ENCODE measurements at places on chromosomes 13 and 19.

DNA sequence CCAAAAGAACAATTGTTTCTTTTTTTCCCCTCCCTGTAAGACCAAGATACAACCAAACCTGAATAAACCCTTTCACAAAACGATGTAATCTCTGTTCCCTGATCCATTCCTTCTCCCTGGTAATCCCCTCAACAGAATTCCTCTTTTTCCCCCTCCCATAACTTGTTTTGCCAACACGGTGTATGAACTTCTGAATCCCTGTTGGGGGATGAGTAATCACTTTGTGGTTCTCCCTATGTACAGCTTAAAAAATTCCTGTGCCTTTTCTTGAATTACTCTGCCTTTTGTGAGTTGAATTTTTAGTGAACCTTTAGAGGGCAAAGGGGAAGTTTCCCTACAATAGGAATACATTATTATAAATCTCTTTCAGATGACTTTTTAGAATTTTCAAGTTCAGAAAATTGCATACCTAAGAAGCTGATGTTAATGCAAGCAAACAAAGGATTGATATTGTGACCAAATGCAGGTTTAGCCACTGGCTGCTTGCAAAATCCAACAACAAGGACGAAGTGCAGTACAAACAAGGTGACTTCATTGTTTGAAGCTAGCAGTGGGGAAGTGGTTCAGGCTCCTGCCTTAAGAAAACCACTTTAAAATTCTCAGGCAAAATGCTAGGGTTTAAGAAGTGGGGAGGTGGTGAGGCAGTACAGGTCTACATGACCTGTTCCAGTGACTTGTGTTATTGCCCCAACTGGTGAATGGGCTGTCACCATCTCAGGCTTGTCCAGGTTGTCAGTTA, 15.0 kb upstream of the EPSTI1 start:
- DNase-seq, result no peak

DNA sequence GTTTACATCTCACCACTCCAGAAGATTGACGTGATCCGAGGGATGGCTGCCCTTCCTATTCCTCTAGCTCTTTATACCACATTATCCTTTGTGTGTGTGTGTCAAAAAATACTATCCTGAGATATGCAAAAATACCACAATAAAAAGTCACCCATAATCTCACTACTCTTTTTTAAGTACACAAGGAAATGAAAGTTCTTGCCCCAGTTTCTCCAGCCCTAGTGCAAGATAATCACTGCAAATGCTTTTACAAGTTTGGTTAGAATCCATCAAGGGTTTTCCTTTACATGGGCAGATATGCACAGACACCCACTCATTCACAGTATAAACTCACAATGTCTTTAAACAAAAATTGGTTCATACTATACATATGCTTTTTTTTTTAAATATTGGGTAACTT, 89.3 kb downstream of the DIAPH3 start:
- DNase-seq, result no peak

GRCh38 chr19:45070861-45071544, 5.3 kb downstream of the ZNF296 start:
- DNase-seq, result no peak

GRCh38 chr19:49808711-49809159, 4.4 kb downstream of the FUZ start:
- DNase-seq, result peak; percentile 31

DNA sequence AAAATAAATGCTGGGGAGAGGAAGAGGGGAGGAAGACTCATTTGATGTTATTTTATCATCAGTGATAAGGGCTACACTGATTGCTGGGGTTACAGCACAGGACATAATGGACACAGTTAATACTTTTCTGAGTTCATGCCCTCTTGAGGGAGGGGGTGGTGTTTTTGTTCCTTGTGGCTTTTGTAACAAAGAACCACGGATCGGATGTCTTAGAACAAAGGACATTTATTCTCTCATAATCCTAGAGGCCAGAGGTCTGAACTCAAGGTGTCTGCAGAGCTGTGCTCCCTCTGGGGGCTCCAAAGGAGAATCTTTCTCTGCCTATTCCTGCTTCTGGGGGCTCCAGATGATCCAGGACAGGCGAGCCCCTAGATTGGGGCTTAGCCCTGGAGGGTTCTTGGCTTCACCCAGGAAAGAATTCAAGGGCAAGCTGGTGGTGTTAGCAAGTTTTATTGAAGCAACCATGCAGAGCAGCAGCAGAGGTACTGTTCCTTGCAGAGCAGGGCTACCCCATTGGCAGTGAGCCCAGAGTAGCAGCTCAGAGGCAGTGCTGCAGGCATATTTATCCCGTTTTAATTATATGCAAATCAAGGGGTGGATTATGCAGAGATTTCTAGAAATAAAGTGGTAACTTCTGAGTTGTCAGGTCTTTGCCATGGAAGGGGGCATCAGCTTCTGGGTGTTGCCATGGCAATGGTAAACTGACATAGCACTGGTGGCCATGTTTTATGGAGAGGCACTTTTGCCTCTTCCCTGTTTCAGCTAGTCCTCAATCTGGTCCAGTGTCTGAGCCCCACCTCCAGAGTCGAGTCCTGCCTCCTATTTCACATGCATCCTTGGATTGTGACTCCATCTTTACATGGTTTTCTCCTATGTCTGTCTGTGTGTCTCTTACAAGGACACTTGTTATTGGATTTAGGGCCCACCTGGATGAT, 18.0 kb downstream of the VAV1 start:
- DNase-seq, result no peak

DNA sequence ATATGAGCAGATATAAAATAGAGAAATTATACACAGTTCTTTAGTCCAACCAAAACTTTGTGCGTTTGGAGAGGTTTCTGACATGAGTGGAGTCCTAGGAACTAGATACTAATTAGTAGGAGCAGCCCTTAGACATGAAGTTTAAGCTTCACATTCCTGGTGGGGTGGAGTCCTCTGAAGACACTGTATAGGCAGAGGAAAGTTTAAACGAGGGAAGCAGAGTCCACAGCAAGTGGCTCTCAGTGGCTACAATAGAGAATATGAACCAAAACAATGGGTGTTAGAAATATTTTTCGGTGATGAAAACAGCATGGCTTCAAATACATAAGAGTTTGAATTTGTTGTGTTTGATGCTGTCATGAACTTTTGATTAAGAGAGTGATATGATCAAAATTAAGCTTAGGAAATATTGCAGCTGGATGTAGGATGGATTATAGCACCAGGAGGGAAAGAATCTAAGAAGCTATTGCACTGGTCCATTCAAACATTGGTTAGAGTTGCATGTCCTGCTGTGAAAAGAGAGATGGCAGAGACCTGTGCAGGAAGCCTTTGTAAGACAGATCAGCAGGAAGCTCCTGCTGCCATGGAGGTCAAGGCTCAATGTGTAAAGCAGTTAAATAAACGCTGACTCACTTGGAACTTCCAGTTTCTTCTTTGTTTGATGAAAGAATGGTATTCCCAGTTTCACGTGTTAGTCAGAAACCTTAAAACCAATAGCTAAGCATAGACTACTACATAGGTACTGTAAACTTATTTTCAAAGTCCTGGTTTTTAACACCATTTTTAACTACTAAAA, 175.2 kb downstream of the TDRD3 start:
- no peak for DNase-seq

- no peak for DNase-seq
These were observed 10.8 kb upstream of the CCDC97 start for GRCh38 chr19:41299046-41299754.

GRCh38 chr19:13037161-13037560, 41.9 kb downstream of the NFIX start:
- no peak for DNase-seq

DNA sequence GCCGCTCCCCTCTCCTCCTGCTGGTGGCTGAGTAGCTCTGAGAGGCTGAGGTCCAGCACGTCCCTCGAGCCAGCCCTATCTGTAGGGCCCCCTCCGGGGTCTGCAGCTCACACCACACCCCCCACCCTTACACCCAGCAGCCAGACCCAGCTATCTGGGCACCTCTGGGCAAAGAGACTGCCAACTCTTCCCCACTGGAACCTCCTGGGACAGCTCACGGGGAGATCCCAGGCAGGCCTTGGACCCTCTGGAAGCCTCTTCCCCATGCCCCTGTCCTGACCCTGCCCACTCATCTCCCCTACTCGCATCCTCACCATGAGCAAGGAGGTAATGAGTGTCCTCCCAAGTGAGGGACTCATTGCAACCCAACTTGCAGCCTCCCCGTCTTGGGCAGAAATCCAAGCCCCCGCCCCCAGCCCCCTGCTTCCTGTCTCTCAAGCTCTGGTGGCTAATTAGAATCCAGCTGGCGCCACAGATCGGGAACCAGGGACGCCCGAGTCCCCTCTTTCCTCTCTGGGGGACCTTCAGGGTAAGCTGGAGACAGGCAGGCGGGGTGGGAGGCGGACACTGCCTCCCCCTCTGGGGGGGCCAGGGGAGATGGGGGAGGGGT, 22.1 kb downstream of the ADGRL1 start:
- no peak for DNase-seq

DNA sequence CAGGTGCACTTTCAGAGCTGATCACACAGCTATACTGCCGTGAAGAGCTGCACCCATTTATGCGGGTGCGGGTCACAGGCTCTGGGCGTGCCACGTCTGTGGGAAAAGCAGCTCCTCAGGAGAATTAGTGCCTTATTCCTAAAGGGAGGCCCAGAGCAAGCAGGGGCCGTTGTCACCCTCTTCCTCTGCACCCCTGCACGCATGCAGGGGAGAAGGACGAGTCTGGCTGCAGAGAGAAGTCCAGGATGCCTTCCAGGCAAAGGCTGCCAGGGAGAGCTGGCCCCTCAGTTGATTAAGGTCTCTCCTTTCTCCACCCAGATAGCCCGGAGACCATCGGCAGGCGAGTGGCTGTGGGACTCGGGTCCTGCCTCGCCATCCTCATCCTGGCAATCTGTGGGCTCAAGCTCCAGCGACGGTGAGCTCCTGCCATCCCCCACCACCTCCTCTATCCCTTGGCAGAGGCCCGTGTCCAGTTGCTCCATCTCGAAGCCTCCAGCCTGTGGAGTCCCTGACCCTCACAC, 3.1 kb upstream of the FFAR1 start:
- DNase-seq, result no peak

DNA sequence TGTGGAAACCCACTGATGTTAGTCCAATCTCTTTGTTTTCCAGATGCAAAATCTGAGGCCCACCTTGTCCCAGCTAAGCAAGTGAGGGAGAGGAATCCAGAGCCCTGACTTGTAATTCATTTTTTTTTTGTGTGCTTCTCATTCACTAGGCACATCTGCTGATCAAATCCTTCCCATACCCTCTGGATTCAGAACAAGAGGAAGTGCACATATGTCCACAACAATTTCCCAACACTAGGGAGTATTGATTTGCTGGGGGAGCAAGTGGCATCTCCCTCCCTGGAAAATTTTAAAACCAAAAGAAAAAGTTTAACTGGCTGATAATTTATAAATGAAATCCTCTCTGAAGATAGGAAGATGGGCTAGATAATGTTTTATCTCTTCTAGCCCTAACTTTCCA, 94.6 kb upstream of the RFC3 start:
- no peak for DNase-seq

DNA sequence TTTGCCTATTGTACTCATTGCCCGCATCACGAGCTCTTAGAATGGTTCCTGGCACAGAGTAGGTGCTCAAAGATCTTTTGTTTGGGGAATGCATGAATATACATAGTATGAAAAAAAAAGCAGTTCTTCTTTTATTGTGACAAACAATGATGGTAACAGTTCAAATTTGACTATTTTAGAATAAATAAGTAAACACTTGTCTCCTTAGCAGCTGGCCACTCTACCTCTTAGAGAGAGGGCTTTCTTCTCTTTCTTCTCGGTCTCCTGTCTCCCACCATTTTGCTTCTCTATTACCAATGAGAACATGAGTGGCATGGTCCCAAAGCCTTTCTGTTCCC, 639 bp upstream of the SLAIN1 start:
- DNase-seq, result no peak

- no peak for DNase-seq
These were observed 7.4 kb downstream of the CAMSAP3 start for GRCh38 chr19:7602935-7603497.

DNA sequence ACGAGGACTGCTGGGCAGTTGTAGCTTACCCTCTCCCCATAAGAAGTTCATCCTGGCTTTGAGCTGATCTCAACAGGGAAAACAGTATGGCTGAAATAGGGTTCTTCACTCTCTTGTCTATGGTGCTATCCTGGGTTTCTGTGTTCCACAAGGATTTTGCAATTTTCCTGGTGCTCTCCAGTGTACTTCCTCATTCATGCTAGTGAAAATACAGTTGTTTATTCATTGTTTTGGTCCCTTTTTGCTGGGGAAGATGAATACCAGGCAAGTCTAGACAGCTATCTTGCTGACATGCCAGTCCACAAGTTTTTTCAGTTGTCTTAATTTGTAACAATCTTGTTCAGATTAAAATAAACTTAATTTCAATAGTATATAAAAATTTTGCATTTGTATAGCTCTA, 306.5 kb downstream of the DLEU7 start:
- DNase-seq, result no peak

GRCh38 chr19:50924586-50924985, 13.4 kb upstream of the KLK4 start:
- DNase-seq, result no peak

- DNase-seq, result no peak
These were observed 3.7 kb downstream of the GGACT start for GRCh38 chr13:100584896-100585295.

- DNase-seq, result no peak
These were observed 521.2 kb upstream of the NBEA start for GRCh38 chr13:34420702-34421346.

DNA sequence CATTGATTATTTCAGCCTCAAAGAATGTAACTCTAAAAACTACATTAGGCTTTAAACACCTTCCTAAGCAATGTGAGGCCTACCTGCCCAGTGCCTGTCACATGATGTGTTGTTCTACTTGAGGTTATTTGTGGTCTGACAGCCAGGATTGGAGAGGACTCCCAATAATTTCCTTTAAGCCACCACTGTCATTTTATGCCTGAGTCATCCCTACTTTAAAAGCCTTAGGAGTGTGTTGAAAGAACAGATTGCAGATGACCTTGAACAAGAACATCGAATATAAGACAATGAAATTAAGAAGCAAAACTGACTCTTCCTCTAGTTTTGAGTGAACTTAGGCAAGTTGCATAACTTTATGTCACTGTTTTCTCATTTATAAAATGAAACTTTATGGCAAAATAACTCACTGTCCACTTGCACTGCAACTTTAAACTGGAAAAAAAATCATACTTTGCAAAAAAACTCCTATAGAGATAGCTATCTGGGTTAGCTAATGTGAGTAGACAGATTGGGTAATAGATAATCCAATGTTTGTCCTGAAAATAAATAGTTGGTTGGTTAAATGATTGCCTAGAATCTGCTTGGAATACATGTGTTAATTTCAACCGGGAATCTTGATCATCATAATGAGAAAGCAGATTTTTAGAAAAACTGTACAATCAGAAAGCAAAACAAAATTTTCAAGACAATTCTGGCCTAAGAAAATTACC, 361.2 kb downstream of the SUCLA2 start:
- no peak for DNase-seq

- DNase-seq, result no peak
These were observed 52.8 kb downstream of the THSD1 start for GRCh38 chr13:52353193-52353592.

GRCh38 chr19:37165635-37166034, 6.9 kb downstream of the ZNF585A start:
- no peak for DNase-seq

- no peak for DNase-seq
These were observed 58.3 kb downstream of the TM9SF2 start for GRCh38 chr13:99559560-99559959.

- no peak for DNase-seq
These were observed 67.5 kb downstream of the B3GLCT start for GRCh38 chr13:31267126-31267784.
